T-cell (primary cell): ENCODE measurements at places on chromosomes 5 and 9. TPM values are rescaled to one million over a fixed set of nuclear protein-coding genes. Genes with fewer than 3 reads are reported as not detected.

DNA sequence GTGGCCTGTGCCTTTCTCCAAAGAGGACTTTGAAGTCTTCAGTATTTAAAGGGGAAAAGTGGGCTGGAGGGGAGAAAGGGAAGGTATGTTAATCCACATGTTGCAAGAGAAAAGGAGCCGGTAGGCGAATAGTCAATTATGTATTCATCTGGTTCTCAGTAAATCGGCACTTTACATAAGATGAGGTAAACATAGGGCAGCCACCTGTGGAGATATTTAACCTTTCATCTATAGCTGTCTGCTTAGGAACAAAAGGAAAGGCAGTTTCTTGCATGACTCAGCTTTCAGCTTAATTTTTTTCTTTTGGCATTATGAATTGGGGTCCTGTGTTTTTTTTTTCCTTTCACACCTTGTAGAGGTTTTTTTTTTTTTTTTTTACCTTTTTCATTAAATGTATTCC lies 42.2 kb downstream of the FGD3 start:
- DNase-seq = no peak

DNA sequence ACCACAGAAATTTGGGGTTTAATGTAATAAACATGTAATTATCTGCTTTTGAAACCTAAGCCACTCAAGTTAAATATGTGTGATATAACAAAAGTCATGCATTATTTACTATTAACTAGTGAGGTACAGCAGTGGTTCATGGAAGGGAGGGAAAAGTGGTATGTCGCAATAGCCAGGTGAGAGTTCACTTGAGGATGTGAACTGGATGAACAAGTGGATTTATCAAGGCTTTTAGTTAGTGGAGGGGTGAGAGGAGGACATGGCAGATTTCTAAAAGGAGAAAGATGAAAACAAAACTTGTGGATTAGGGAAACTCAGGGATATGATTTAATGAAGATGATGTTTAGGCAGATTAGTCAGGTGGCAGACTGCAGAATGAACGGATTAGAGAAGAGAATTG lies 141.3 kb upstream of the NFIB start:
- no peak for DNase-seq

DNA sequence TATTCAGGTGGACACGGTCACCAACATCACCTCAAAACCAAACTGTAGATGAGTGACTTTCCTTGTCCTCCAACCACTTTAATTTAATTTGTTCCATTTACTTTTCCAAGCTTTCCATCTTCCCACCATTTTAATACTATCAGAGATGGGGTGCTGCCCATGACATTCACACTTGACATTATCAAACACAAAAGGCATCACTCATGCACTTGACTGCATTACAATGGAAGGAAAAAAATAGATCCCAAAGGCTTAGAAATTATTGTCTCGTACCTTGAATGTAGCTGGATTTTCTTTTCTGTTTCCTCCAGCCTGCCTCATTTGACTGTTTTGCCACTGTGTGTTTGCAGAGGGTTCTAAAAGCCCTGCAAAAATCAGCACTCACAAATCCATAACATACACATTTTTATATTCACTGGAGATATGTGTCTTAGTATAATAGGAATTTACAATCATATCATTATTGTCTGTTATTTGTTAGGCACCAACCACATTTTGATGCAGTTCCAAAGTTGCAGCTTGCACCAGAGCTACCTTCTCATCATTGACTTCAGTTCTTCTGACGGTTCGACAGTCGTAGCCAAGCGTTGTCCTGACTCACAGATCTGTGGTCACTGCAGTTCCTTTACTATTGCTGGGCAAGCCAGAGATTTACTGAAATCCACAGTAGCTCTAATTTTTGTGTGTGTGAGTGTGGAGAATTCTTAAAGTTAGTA lies 712.3 kb upstream of the WWC1 start:
- DNase-seq = no peak

DNA sequence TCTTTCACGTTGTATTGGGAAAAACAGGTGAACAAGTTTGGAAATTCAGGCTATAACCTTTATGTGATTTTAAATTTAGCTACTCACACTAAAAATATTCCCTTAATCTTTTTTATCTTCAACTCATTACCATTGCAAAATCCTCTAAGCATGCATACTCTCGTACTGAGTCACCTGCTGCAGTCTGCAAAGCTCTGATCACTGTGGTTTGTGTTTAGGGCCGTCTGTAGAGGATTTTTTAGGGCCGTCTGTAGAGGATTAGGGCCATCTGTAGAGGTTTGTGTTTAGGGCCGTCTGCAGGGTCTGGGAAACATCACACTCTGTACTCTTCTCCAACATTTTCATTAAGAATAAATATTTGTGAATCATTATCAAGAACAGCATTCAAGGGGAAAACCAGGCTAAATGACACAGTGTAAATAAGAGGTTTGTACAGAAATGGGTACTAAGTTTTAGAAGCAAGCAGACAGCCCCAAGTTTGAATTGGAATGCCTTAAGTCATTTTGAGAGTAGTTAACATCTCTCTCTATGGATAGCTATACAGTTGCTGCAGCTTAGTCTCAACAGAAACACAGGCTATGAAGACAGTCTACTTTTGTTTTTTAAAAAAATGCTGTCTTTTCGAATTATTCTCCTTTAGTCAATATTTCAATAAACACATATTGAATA lies 155.0 kb upstream of the TSLP start:
- no peak for DNase-seq

DNA sequence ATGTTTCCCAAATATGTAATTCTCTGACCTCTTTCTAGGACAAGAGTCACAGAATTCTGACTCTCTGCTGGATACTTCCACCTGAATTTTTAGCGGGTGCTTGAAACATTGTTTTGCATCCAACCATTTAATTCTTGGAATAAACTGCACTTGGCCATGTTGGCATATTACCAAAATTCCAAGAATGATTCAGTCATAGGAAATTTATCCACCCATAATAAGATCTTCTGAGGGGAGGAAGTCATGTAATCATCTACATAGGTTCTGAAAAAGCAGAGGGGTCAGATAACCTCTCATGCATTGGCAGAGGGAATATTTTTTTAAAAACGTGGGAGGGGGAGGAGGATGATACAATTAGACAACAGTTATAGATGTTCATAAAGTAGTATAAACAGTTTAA lies 156.9 kb downstream of the PAM start:
- DNase-seq = no peak

DNA sequence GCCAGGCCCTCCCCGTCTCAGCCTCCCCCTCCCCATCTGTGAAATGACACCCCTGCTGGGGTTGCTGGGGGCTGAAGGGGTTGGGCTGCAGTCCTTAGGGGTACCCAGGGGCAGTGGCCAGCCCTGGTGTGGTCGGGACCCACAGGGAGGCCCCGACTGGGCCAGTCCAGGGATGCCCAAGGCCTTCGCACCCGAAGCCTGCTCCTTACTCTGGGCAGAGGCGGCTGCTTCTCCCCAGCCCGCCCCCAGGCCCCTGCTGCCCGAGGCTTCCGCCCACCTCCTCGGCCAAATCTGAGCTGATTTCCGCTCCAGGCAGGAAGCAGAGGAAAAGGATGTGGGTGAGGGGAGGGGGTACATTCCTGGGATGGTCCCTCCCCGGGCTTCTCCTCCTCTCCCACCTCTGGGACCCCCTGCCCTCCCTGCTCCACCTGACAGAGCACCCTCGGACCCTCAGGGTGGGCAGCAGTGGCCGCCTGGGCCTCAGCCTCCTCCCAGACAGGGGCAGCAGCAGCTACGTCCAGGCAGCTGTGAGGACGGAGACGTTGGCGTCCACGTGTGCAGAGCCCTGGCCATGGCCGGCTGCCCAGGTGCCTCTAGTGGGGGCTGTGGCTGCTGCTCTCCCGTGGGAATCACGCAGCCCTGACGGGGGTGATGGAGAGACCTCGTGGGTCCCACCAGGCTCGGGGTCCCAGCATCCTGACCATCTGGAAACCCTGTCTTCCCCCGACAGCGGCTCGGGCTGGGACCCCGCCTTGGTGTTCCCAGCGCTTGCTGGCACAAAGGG lies 4.2 kb upstream of the NRARP start:
- no peak for DNase-seq

DNA sequence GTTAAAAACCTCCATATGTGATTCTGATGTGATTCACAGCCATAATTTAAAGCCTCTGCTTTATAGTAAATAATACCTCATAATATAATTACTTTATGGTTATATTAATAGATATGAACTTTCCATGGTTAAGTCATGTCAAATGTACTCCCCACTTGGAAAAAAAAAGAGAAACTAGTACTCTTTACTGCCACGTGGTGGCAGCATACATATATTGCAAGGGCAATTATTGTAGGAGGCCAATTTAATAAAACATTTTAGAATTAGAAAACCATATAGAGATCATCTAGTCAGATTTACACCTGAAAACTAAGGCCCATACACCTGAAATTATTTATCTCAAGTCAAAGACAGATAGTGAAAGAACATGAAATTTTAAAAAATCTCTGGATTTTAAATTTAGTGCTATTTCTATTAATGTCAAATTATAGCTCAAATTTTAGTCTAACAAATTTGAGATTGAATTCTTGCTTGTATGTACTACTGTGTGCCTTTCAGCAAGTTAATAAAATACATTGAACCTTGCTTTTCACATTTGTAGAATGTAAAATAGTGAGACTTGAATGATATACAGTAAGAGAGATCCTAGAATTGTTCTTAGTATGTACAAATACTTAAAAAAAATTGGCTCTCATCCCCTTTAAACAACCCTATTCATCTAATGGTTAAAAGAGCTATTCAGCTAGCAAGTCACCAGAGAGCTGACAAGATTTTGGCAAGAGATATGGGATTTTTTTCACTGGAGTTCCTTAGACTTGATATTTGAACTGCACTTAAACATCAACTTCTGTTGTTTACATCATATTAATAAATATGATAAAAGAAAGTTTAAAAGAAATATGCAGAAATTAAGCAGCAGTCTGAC lies 603.8 kb downstream of the TLE4 start:
- DNase-seq = no peak

Gene GPR150
- total RNA-seq = 2.2 TPM

DNA sequence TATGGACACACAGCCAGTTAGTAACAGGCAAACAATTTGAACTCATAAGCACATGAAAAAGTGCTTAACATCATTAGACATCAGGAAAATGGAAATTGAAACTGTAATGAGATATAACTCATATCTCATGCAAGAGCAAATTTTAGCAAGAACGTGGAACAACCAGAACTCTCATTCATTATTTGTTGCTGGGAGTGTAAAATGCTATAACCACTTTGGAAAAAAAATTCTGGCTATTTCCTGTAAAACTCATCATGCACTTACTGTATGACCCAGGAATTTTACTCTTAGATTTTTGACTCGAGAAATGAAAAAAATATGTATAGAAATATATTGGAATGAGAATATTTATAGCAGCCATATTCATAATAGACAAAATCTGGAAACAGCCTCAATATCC lies 205.7 kb upstream of the PUM3 start:
- DNase-seq = no peak

GRCh38 chr5:107990881-107991810 lies 320.4 kb upstream of the EFNA5 start:
- no peak for DNase-seq

DNA sequence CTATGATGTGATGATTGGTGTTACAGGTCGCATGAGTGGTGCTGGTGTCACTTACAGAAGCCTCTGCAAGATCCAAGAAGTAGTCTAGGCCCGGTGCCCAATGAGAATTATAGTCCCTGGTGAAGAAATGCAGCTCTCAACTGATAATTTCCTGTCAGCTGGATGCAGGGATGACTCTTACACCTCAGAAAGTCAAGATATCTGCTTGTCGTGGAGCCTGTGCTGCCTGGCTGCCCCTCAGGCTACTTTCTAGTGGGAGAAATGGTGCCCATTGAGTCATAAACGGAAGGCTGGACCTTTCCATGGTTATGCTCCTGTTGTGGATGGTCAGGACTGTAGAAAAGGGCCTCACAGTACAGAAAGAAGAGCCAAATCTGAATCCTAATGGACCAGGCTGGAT lies 46.8 kb upstream of the NXNL2 start:
- no peak for DNase-seq

Gene PHF24
- total RNA-seq = not detected

DNA sequence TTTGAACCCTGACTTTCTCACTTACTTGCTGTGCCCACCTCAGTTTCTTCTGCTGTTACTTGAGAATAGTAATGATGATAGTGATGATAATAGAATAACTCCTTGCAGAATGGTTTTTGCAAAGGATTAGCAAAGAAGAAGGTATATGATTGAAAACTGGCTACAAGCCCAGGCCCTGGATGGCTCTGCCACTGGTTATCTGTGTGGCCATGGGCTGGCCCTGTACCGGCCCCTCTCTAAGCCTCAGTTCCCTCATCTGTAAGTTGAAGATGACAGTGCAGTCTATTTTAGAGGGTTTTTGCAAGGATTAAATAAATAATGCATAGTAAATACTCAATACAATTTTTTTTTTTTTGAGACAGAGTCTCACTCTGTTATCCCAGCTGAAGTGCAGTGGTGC lies 6.2 kb downstream of the TTLL11 start:
- DNase-seq = no peak

DNA sequence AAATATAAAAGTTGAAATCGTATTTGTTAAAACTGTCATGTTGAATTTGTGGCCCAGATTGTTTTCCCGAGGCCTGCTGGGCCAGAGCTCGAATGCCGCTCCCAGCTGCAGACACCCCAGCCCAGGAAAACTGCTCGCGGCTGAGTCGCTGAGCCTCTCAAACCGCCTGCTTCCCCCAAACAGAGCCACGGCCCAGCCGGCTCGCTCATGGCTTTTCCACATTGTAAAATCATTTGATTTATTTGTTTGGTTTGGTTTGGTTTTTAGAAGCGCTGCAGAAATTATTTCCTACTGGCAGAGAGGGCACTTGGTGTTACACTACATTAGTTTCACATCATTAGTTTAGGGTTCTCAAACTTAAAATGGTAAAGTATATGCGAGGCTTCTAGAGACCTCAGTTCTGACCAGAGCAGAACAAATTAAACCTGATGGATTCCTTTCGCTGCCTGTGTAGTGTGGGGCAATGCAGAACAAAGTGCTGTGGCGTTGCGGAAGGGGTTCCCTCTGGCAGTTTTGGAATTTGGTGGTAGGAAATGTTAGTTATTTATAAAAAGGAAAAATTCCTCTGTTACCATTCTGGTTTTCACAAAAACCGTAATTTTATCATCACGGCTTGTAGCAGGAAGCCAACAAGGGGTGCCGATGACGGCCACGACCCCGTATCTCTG lies 156.5 kb upstream of the PITX1 start:
- no peak for DNase-seq

DNA sequence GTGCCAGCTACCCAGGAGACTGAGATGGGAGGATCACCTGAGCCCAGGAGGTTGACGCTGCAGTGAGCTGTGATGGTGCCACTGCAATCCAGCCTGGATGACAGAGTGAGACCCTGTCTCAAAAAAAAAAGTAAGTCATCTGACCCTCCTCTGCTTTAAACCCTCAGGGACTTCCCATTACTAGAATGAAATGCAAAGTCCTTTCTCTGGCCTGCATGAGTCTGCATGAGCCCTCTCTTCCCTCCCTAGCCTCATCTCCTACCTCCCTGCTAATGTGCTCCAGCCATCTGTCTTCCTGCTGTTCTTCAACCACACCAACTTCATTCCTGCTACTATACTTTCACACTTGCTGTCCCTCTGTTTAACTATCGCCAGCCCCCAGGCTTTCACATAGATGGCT lies 15.3 kb downstream of the IL5 start:
- DNase-seq = no peak
